NCI-H2081 treated with DMSO at 0.1 percent for 48 hours (cell line): ENCODE measurements at places on chromosomes 3 and 15.

DNA sequence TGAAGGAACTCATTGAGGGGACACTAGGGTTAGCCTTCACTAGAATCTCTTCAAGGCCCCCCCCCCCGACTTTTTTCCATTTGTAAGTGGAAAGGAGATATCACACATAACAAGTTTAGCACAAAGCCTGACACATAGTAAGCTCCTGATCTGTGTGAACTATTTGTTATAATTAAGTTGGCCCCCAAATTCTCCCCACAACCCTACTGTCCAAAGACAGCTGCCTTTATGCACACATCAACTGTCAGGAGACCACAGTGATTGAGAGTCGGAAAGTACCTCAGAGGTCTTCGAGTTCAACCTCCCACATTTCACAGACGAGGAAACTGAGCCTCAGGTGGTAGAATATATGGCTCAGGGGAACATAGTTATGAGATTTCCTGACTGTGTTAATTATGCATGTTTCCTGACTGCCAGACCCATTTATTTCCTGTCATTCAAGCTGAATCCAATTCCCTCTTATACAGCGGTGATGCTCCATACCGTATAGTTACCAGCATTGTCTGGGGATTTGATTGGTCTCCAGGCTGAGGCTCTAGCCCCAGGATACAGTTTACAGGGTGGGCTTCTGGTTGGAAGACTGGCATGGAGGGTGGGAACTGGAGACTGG, 227.4 kb upstream of the CMC1 start:
- no peak for DNase-seq

- DNase-seq: no peak
Observed at GRCh38 chr15:40927495-40927872, 1.7 kb upstream of the DLL4 start.

DNA sequence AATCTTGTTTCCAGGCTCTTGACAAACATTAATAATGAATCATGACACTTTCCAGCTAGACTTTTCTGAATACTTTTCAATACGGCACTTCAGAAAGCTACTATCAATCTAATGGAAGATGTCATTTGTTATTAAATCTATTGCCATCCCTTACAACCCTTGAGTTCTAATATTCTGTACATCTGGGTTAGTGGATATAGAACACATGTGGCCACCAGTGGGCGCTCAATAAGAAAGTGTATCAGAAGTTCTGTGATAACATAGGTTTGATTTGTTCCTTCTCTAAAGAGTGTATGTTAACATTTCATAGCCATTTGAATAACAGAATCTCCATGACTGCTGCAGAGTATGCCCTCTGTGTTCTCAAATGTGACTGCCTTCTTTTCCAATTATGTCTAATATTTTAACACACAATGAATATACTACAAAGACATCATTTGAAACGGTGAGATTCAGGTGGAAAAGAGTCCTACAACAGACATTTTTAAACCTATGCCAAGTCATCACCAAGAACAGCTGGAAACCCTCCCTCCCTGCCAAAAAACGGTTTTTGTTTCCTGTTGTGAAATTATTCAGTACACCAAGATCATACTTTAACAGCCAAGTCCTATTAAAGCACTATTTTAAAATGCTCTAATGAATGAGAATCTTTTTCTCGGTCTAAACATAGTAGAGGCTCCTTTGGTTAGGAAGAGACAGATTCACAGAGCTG, 22.2 kb downstream of the ALDH1A2 start:
- no peak for DNase-seq

- no peak for DNase-seq
Observed at GRCh38 chr3:64853456-64853855, 165.7 kb upstream of the ADAMTS9 start.

- no peak for DNase-seq
Observed at GRCh38 chr3:66397745-66398144, 103.1 kb downstream of the LRIG1 start.

- no peak for DNase-seq
Observed at GRCh38 chr3:71956716-71957115, 171.8 kb upstream of the PROK2 start.

GRCh38 chr3:189789432-189789831, 158.2 kb downstream of the TP63 start:
- DNase-seq: no peak

DNA sequence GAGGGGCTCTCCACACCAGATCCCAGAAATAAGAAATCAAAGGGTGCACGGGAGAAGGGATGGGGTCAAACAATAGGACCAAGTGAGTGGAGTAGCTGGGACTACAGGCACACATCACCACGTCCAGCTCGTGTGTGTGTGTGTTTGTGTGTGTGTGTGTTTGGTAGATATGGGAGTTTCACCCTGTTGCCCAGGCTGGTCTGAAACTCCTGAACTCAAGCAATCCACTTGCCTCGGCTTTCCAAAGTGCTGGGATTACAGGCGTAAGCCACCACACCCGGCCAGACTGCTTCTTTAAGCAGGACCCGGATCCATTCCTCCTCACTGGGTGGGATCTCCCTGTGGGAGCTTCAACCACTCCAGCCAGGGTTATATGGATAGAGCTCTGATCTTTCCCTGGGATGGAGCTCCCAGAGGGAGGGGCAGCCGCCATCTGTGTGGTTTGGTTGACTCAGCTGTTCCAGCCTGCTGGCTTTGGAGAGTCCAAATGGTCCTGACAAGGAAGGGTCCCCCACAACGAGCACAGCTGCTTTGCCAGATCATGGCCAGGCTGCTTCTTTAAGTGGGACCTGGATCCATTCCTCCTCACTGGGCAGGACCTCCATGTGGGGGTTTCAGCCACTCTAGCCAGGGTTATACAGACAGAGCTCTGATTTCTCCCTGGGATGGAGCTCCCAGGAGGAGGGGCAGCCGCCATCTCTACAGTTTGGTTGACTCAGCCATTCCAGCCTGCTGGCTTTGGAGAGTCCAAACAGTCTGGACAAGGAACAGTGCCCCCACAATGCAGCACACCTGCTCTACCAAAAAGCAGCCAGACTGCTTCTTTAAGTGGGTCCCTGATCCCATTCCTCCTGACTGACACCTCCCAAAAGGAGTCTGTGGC, 9.1 kb upstream of the AVEN start:
- DNase-seq: no peak

DNA sequence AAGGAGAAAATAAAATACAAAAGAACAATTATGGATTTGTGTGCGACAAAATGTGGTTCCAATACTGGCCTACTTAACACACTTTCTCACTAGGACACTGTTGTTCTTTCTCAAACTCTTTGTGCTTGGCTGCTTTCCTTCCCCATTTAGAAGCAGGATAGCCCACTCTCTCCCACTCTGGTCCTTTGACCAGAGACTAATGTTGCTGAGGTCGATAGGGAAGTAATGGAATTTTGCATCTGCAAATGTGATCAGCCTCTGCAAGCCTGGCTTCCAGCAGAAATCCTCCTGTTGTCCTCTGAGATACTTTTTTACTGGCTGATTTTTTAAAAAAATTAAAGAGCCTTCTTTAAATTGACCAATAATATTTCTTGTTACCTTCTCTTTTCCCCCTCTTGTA, 71.0 kb downstream of the PPM1L start:
- no peak for DNase-seq

DNA sequence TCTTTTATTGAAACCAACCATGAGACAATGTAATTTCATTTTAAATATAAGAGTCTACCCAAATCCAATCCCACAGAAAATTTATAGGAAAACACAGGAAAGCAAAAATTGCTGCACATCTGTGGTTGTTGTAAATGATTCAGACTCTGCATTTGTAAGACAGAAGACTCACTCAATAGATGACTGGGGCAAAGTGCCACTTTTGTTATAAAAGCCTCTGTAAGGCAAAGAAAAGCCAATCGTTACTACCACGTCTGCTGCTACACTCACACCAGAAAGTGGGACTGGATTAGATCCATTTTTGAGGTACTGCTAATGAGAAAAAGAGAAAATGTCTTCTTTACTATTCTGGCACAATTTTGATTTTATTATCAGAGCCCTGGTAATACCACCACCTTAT, 74.9 kb downstream of the SEMA6D start:
- no peak for DNase-seq

DNA sequence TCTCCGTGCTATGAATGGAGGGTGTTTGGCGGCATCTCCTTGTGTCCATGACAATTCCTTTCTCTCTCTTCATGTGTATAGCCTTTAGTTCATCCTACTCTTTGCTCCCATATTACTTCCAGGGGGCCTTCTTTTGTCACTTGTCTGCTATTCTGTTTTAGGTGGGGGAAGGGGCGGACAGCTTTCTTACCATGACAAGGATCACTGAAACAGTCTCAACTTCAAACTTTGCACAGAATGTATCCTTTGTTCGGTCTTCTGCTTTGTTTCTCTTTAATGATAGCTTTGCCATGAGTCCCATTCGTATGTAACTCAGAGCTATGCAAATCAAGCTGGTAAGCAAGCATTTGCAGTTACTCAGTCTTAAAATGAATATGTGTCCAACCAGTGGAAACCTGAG, 294.2 kb downstream of the TIGIT start:
- DNase-seq: no peak

DNA sequence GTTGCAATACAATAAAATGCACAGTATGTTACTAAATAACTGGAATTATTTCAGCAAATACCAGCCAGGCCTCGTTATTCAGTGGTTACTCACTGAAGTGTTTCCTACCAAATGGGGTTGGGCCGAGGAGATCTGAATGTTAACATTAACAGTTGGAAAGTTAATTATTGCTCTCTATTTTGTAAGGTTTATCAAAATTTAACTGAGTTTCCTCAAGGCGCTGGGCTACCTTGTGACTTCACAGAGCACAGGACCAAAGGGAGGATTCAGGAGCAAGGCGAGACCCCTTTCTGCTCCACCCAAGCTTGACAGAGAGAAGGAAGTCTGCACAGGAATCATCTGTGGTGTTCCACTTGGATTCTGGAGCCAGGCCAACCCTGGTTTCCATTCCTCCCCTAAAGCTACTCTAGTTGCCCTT, 21.6 kb downstream of the ADAMTS9 start:
- DNase-seq: no peak

DNA sequence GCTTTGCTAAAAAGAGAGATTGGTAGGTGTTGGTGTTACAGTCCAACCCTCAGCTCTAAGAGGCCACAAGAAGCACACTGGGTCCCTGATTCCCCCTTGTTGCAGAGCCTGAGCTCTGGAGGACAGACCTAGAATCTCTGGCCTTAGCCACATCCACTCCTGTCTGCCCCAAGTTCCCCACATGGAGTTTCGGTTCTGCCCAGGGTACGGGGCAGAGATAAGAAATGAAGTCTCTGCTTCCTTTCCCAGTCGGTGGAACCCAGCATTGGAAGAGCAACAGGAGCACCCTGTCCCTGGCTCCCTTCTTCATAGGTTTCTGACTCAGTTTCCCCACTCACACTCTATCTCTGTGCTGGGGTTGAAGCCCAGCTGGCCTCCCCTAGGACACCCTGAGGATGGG, 13.2 kb downstream of the PRR23E start:
- DNase-seq: no peak

DNA sequence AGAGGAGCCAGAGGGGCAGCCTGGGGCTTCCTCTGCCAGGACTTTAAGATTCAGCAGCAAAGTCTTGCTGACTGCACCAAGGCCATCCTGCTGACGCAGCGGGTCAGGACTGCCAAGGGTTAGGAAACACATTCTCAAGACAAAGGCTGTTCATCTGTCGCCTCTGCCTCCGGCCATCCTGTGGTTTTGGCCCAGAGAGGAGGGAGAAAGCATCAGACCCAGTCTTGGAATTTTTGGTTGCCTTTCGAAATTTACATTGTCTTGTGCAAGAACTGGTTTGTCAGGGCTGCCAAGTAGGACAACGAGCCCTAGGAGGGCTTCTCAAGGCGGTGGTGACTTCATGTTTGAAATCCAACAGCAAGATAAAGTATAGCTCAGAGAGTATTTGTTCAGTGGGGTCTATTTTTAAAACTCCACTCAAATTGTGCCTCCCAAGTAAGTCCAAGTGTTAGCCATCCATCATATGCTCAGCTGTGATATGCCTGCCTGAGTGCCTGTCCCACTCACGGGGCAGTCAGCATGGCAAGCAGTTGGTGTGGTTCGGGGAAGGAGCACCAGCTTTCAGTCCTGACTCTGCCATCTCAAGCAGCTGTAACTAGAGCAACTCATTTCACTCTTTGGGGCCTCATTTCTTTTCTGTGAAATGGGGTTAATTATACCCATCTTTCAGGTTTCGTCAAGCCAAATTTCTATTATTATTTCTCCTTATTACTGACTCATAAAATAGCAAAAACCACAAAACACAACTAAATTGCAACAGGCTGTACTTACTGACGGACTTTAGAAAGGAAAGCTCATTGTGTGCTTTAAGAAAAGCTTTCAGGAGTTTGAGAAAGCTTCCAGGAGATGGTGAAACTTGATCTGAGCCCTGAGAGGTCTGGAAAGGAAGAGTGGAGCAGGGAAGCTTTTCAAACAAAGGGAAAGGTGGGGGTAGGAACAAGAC, 42.4 kb upstream of the RHO start:
- DNase-seq: no peak

DNA sequence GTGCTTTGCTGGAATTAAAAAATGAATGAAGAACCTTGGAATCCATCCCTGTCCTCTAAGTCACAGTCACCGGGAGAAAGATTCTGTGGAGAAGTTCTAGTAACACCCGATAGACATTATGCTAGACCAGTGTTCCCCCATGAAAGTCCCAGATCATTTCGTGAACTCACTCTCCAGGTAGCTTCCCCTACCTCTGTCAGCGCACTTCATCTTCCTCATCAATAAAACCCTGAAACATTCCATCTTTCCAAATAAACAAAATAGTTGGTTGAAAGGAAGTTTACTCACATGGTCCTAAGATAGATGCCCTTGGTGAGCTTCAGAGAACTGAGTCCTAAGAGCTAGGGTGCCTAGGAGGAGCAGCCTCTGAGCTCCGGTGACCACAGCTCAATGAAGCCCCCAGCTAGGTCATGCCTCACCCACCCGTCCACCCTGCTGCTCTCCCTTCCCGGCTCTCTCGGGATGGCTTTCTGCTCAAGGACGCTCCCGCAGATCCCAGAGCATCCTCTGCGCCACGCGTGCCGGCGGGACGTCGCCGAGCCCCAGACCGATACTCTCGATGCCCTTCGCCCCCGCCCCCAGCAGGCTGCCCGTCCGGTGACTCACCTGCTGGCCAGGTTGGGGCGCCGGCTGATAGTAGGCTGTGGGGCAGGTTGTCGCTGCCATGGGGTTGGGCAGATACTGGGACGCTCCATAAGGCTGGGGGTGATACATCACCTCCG, 776 bp downstream of the VGLL3 start:
- no peak for DNase-seq

- no peak for DNase-seq
Observed at GRCh38 chr3:168539909-168540308, 444.2 kb upstream of the GOLIM4 start.

DNA sequence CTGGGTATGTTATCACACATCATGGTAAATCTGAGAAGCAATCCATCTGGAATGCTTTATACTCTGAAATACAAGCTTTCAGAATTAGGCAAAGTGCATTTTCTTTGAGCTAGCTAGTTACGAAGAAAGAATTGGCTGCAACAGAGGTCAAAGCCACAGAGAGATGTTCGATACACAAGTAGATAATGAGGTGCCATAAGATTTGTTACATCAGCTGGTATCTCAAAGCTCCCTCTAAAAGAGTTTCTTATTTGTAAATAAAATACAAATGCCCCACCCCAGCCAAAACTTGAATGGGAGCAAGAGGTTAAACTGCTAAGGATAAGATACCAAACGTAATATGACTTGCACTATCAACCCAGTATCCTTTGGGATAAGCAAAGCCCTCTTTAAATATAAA, 84.0 kb upstream of the SLCO3A1 start:
- no peak for DNase-seq

- DNase-seq: no peak
Observed at GRCh38 chr3:64900617-64901521, 213.1 kb upstream of the ADAMTS9 start.

GRCh38 chr15:28178727-28179126, 79.6 kb upstream of the OCA2 start:
- DNase-seq: no peak

GRCh38 chr3:20604659-20605058, 418.7 kb upstream of the SGO1 start:
- no peak for DNase-seq
